WTC11 (cell line): ENCODE measurements at places on chromosomes 12 and 14.

GRCh38 chr12:2691345-2692071, 103.3 kb upstream of the FKBP4 start:
- peak; percentile 50 for DNase-seq

- DNase-seq, result no peak
Measured at GRCh38 chr14:26741711-26742212, 143.9 kb upstream of the NOVA1 start.

GRCh38 chr14:54493293-54493692, 4.5 kb upstream of the GMFB start:
- DNase-seq, result peak; percentile 34

GRCh38 chr12:91249054-91249453, 66.4 kb upstream of the DCN start:
- no peak for DNase-seq

- DNase-seq, result no peak
Measured at GRCh38 chr12:57158665-57159064, 11.2 kb upstream of the LRP1-AS start.

DNA sequence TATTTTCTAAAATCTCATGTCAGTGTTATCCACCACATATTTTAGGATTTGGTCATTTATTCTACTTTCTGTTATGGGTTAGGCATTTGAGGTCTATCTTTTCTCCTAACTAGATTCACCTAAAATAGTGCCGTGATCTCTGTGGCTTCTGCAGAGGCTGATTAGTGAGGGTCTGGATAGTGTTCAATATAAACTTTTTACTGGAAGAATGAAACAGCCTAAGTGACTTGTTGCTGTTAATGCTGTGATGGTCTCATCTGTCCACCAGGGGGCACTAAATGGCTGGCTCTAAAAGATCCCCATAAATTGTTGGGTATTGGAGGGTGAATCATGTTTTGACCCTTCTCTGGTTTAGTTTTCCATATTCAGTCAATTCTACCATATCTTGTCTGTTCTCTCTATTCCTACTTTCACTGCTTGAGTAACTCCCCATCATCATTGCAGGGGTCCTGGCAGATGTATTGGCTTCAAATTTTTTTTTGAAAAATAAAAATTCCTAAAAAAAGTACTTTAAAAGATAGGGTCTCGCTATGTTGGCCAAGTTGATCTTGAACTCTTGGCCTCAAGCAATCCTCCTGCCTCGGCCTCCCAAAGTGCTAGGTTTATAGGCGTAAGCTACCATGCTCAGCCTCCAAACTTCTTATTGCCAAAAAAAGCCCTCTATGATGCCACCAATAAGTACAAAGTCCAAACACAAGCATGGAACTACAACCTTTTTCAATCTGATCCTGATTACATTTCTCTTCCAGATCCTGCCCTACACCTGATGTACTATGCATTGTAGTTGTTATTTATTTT, 6.9 kb downstream of the PABPN1 start:
- DNase-seq, result peak; percentile 72

DNA sequence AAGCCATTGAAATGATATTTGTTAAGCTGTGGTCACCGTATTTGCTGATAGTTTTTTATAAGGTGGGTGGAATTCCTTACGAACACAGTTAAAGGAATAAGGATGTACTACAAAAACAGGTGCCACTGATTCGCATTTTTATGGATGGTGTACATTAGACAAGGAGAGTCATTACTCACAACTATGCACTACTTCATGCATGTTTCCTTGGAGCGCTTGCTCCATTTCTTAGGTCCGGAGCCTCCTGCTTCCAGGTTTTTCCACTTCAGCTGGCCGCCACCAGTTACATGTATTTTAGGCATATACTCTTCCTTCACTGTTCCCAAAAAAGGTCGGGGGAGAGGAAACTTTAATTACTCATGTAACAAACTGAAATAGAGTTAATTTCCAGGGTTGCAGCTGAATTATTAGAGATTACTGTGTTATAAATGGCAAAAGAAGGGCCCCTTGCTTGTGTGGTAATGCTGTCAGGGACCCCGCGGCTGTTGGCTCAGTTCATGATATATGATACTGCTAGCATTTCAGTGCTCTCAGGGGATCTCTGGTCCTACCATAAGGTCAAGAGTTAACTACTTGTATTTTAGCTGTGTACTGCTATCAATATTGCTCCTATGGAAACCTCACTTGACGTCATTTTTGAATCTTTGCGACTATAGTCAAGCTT, 454.7 kb downstream of the NPAS3 start:
- DNase-seq, result no peak

DNA sequence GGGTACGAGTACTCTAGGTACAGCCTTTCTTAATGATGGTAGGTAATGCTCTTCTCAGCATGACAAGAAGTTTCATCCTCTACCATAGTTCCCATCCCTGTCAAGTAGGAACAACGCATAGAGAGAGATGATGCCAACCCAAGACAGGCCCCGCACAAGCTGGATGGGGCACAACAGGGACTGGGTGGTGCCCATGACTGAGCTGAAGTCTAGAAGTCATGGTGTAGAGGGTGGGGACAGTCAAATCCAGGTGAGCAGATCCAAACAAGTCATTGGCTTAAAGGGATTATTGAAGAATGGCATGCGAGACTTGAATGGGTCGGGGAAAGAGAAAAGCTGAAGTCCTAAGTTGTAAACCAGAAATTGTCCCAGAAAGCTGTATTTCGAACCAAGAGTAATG, 84.2 kb upstream of the MDM1 start:
- DNase-seq, result no peak

DNA sequence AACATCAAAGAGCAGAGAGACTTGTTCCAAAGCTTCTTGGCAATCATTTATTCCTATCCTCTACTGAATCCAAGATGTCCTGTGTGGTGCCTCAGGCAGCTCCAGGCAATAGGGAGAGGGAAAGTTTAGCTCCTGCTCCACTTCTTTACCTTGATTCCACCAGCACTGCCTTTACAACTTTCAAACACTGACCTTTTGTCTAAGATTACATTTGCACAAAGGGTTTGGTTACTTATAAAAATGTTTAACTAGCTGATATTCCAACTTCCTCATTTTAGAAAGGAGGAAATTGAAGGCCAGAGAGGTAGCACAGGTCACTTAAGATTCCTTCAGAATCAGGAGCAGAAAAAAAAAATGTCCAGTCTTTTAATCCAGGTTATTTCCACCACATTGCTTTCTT, 192.7 kb downstream of the BTG1 start:
- no peak for DNase-seq

DNA sequence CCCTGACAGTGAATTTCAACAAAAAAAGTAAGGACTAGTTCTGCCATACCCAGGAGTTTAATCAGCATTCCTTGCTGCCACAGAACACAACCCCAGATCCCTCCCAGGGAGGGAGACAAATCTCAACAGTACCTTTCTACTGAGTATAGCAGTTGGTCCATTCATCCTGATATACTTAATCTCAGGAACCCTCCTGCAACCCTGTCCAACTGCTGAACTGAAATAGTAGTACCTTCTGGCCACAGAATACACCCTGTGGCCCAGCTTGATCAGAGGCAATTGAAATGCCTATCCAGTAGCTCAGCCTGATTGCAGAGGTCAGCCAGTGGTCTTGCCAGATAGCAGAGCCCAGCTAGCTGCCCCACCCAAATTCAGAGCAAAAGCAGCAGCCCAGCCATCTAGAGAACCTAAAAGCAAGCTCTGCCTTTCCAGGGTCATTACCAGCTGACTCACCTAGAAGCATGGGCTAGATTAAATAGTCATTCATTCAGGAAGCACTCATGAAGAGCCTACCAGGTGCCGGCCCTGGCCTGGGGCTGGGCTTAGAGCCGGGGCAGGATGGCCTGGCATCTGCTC, 40.0 kb upstream of the RHOJ start:
- no peak for DNase-seq

GRCh38 chr12:103824290-103824689, 16.7 kb downstream of the NT5DC3 start:
- no peak for DNase-seq

- DNase-seq, result no peak
Measured at GRCh38 chr12:2287589-2287988, 234.8 kb downstream of the CACNA1C start.

- DNase-seq, result no peak
Measured at GRCh38 chr14:80388980-80389711, 177.8 kb upstream of the DIO2 start.

GRCh38 chr12:46384451-46385309, 12.1 kb upstream of the SLC38A2 start:
- DNase-seq, result no peak
